Right forelimb (tissue), 1 donor: ENCODE measurements at places on chromosomes 12 and 14.

DNA sequence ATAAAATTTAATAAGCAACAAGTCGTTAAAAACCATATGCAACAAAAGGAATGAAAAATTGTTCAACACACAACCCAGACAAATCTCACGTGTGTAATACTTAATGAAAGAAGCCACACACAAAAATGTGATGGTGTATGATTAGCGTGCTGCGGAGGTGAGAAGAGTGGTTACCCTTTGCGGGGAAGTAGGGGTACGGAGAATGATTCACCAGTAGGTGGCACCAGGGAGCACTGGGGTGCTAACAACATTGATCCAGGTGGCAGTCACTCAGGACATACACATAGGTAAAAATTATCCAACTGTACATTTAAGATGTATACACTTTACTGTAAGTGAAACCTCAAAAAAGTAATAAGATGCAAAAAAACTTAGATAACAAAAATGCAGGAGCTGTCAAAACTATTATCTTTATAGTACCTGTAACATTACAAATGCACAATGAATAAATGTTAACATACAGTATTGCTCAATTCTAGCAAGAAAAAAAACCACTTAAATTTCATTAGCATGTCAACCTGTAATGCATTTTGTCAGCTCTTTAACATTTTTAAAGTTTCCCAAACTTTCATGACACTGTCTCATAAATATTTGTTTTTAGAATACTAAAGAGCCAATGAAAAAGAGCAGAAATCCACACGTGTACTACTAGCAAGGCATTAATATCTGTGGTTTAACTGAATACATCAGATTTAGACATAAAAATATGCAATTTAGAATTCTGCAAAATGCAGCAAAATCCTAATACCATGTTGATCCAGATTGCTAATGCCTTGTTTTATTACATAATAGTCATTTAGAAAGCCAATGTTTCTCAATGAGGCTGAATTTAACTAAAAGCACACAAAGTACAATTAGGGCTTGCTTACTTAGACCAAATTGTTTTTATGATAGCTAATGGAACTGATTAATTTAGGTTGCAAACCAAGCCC, 46.7 kb downstream of the TMCC3 start:
- no peak for DNase-seq

DNA sequence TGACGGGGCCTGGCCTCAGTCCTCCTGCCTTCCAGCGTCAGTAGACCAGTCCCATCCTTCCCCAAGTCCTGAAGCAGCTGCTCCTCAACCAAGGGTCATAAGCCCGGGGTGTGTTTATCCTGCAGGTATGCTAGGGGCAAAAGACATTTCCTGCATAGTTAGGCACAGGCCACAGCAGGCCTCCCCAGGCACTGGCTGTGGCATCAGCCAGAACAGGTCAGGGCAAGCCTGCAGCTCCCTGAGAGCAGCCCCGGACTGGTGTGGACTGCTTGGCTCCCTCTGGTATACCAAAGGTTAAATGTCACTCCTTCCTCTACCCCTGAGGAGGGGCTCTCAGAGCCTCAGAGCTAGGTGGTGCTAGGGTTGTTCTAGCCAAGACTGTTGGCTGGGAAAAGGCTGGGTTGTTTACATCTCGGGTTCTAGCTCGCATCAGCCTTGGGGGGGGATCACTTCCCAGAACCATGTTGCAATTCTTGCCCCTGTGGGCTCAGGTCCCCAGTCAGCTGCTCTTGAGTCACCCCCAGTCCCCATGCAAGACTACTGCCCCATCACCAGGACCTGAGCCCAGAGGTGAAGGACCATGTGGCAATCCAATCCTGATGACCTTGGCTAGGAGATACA, 2.9 kb downstream of the MMP14 start:
- DNase-seq = no peak

DNA sequence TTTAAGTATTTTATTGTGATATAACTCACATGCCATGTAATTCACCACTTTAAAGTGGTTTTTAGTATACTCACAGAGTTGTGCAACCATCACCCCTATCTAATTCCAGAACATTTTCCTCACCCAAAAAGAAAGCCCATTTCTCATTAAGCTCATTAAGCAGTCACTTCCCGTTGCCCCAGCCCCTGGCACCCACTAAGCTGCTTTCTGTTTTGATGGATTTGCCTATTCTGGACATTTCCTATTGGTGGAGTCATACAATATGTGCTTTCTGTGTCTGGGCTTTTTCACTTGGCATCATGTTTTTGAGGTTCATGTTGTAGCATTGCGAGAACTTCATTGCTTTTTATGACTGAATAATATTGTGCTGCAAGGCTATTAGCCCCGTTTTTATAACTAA, 66.0 kb downstream of the ARL6IP4 start:
- no peak for DNase-seq

DNA sequence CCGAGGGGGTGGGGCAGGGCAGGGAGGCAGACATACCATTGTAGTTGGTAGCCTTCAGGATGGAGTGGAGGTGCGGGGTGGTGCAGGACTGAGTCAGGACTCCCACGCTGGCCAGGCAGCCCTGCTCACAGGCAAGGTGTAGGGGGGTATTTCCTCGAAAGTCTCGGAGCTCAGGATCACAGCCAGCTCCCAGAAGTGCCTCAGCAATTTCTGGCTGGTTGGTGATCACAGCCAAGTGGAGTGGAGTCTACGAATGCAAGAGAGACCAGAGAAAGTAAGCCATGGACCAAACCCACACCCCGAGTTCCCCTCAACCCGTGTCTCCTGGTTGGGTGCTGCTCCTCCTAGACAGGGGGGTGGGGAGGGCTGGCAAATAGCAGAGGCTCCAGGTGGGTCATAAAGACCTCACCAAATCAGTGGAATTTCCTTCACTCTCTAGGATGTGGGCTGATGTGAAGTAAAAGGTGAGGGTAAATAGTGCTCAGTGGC, 1.4 kb downstream of the NFKBIA start:
- no peak for DNase-seq

- peak; percentile 58 for DNase-seq
Observed at GRCh38 chr14:41607966-41608663, 1.4 kb downstream of the LRFN5 start.

DNA sequence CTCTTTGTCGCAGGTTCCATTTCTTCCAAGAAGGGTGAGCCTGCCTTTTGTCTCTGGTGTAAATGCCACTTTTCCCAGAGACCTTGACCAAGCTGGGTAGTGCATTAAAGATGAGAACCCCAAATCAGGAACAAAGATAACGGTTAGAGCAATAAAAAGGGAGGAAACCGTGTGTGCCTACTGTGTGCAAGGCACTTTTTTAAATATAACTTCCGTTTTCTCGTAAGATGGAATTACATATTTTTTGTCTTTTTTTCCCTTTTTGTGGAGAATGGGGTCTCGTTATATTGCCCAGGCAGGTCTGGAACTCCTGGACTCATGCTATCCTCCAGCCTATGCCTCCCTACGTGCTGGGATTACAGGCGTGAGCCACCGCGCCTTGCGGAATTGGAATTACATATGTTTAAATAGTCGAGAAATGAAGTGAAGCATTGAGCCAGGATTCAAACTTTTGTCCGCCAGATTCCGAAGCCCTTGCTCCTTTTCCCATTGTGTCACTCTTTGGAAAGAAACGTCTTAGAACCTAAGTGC, 506 bp upstream of the NABP2 start:
- no peak for DNase-seq

GRCh38 chr14:50910495-50911420, 33.5 kb downstream of the PYGL start:
- no peak for DNase-seq

- DNase-seq = peak; percentile 23
Observed at GRCh38 chr14:103164006-103164405, 40.7 kb downstream of the TNFAIP2 start.

DNA sequence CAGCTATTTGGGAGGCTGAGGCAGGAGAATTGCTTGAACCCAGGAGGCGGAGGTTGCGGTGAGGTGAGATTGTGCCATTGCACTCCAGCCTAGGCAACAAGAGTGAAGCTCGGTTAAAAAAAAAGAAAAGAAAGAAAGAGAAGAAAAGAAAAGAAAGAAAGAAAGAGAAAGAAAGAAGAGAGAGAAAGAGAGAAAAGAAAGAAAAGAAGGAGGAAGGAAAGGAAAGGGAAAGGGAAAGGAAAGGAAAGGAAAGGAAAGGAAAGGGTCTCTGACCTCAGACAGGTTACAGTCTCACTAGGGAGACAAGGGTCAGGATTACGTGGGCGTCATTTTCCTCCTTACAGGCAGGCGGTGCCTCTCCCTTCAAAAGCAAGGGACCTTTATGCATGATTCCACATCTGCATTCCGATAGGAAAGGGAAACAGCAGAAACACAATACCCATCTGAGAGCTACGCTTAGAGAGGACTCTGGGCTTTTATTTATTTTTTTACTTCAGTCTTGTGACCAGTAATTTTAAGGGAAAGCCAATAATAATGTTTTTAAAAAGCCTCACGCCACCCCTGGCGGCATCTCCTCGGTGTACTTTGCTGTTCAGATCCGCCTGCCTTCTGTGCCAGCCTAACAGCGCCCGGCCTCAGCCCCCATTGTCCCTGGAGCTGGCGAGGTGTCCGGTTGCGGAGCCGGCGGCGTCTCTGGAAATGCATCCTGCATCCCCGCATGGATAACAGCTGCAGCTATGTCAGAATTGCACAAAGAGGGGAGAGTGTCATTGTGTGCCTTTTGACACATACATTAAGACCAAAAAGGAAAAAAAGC, 945 bp upstream of the HIP1R start:
- peak; percentile 64 for DNase-seq

DNA sequence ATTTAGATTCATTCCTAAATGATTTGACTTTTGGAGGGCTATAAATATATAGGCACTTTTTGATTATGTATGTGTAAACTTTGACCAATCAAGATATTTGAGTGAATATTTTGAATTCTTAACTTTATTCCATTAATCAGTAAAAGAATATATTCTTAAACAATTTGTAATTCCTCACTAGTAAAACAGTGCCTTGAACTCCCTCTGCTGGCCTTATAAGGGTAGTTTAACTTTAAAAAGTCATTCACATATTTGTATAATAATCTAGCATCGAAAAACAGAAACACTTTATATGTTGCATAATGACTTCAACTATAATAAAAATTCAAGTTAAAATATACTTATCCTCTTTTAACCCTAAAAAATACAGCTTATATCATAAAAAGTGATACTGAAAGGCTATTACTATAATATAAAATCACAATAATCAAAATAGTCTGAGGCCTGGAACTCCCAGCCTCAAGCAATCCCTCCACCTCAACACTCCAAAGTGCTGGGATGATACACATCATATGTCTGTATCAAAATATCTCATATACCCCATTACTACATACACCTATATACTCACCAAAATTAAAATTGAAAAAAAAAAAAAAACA, 31.2 kb downstream of the CCDC59 start:
- no peak for DNase-seq

DNA sequence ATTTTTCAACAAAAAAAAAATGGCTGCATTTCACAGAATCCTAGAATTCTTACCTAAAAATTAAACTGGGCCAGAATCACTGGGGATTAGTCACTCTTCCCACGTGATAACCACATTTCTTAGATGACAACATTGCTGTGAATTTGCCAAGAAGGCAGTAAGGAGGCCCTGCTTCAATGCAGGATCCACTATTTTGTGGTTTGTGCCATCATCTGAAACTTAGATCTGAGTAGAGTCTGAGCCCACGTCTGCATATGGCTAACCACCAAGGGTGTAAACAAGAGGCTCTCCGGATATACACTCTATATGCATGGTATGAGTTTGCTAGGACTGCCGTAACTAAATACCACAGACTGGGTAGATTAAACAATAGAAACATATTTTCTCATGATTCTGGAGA, 24.4 kb upstream of the TBX5 start:
- DNase-seq = no peak

DNA sequence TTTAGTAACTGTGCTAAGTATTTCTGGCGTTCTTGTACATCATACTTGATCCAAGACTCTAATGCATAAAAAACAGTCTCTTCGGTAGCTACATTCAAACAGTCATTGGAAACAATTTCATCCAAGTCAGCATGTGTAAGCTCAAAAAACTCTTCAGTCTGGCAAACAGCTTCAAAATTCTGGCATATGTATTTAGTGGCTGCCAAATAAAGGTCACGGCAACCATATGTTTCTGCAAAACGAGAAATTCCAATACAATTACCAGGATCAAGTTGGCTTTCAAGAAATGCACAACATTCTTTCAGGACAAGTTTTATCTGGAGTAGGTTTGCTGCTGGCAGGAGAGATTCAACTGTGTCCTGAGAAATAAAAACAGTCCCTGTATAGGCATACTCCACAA, 16.5 kb downstream of the KLHL28 start:
- no peak for DNase-seq

- DNase-seq = no peak
Observed at GRCh38 chr14:65623759-65624158, 211.2 kb downstream of the FUT8 start.

DNA sequence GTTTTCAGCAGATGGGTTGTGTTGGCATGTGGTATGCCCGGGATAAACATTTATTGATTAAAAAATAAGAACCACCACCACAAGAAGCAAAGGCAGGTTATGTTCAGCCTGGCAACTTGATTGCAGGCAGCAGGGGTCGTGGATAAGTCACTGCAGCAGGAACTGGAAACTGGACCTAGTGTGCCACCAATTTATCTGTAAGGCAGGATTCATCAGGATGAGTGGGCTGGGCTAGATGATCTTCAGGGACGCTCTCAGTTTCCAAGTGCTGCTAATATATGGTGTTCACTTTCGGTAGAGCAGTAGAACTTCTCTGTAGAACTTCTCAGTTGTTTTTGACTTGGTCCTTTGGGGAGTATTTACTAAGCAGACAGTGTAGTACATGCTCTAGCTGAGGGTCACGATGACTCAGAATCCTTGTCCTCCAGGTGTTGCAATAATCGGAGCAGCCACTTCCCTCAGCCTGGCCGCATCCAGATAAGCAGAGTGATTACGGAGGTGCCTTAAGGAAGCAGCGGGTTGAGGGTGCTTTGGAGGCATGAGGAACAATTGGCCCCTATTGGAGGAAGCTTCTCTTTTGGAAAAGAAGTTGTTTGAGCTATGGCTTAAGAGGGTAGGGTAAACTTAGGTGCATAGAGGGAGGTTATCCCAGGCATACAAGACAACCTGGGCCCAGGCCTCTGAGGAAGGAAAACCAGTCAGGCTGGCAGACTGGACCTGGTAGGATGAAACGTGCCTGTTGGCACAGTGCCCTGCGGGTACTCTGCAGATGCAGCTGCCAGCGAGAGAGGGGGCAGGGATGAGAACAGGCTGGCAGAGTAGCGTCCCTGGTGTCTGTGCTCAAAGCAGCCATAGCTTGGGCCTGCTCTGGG, 104.0 kb downstream of the GPR135 start:
- no peak for DNase-seq

DNA sequence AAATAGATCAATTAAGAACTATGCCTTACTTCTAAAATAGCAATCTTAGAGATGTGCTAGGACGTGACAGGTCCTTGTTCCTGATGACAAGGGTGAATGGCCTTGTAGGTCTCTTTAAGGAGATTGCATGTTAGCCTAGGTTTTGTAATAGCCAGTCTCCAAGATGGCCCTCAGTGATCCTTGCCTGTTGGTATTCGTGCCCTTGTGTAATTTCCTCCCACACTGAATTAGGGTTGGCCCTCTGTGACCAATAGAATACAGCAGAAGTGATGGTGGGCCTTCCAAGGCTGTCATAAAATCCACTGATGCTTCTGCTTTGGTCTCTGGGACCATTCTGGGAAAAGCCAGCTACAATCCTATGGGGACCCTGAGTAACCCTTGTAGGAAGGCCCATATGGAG, 38.2 kb upstream of the SNX6 start:
- no peak for DNase-seq
